ENCODE measurements at places on chromosomes 7 and 10.
A peak's percentile ranks its signal among the peaks of the same experiment; 100 is the strongest.

- peak; percentile 4 for DNase-seq
Observed at GRCh38 chr7:138008588-138009349, 6.9 kb upstream of the CREB3L2 start.

- no peak for DNase-seq
Observed at GRCh38 chr7:122550545-122550944, 148.4 kb downstream of the RNF133 start.

DNA sequence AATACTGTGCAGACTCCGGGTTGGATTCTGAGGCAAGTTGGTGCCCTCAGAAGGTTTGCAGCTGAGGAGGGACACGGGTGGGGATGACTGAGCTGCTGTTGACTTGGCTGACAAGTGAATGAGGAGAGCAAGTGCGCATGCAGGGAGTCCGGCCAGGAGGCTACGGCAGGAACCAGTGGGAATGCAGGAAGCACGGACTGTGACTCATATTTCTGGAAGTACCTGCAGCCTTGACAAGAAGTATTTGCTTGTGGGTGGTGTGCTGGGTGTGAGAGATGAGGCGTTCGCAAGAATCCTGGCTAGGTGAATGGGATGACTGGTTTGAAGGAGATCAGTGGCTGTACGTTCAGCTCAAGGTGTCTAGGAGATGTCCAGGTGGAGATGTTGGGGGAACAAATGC is 30.8 kb upstream of the FXYD4 start:
- no peak for DNase-seq

DNA sequence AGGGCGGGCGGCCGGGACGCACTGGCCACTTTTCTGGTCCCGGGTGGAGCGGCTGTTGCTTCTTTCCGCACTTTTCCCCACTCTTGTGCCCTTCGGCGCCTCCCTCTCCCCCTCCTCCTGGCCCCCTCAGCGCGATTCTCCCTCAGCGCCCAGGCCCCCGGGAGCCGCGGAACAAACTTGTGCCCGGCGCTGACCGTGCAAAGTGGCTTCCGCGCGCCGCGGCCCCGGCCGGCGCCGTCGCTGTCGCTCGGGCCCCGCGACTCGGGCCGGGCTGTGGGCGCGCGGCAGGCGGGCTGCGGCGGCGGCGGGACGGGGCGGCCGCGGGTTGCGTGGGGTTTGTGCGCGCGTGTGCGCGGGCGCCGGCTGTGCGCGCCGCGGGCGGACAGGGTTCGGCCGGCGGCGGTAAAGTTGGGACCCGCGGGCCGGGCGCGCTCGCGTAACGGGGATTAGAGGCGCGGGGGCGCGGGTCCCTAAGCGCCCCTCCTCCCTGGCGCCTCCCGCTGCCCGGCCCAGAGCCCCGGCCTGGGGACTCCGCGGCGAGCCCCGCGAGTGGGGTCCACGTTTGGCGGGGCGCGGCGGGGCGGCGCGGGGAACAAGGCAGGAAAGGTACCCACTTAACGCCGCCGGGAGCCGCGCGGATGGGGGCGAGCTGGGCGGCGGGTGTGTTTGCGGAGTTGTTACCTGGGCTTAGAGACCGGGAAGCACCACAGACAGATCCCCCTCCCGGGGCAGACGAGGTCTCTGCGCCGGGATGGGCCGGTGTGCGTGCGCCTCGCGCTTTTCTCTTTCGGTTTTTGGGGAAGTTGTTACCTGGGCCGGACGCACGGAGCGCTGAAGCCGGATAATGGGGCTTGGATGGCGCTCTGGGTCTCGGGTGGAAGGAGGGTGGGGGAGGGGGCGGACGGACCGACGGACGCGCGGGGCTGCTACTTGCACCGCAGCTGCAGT is 860 bp downstream of the ZEB1 start:
- DNase-seq = peak; percentile 35

DNA sequence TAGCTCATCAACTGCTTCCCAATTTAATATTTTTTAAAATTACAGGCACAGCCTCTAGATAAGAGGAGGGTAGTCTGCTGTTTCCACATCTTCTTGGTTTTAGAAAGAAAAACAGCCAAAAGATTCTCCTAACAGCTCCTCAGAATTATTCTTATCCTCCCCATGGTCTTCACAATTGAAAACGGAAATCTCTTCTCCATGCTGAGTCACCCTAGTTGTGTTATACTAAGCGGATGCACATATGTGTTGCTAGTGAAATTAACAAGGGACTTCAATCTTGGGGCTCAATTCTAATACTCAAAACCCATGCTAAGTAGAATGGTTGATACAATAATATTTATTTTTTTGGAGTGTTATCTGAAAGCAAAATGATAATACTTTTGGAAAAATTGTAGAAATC is 71.9 kb upstream of the NPY start:
- no peak for DNase-seq

DNA sequence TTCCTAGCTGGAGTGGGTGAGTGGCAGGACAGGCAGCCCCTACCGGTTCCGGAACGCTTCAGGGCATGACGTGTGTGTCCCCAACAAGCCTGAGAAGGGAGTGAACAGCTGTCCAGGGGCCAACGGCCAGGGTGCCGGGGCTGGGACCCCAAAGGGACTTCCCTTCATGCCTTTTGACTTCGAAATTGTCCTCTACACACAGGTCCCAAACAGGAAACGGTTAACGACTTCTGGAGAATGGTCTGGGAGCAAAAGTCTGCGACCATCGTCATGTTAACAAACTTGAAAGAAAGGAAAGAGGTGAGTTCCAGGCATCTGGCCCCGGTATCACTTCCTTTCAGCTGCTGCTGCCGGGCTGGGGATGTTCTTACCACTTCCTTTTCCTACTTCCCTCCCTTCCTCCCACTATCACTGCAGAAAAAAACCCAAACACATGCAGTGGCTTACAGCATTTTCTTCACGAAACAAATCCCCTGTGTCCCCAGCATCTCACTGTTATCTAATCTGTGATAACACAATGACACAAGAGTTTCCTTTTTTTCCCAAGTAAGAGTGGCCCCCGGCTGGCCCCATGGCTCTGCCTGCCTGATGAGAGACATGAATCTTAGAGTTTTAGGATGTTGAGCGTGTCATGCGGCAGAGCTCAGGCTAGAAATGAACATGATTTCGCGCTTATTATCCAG is 63.2 kb downstream of the MKI67 start:
- DNase-seq = peak; percentile 18

DNA sequence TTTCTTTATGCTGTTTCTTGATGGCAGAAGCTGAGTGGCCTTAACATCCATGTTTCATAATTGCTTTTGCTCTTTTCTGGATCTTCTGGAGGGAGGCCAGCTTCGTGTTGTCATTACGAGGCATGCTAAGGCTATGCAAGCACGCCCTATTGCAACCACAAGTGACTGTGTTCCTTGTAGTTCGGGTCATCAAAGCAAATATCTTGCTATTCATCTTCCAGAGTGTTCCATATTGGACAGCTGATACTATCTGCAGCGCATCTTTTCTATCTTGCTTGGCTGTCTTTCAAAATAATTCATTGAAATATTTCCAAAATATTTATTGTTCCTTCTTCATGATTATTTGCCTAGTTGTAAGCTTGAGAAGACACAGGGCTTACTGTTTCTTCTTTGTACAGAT is 5.0 kb downstream of the EPHB6 start:
- DNase-seq = no peak

GRCh38 chr10:104255311-104255981 is 754 bp downstream of the GSTO1 start:
- DNase-seq = peak; percentile 25

DNA sequence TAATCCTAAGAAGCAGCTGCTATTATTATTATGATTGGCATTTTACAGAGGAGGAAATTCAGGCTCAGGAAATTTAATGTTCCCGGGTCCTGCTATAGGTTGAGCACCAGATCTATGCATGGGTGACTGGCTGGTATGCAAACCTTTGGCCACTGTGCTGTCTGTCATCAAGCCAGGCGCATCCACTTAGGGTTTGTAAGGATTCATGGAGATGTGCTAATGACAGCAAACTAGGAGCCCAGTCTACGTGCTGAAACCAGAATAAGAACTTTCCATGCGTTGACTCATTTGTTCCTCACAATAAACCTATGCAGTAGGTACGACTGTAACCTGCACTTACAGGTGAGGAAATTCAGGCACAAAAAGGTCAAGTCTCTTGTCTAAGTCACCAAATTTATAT is 64.5 kb upstream of the ZMIZ1 start:
- DNase-seq = no peak

GRCh38 chr7:148939128-148939755 is 55.2 kb upstream of the EZH2 start:
- DNase-seq = no peak

GRCh38 chr10:129704786-129705525 is 237.9 kb downstream of the MGMT start:
- DNase-seq = no peak

DNA sequence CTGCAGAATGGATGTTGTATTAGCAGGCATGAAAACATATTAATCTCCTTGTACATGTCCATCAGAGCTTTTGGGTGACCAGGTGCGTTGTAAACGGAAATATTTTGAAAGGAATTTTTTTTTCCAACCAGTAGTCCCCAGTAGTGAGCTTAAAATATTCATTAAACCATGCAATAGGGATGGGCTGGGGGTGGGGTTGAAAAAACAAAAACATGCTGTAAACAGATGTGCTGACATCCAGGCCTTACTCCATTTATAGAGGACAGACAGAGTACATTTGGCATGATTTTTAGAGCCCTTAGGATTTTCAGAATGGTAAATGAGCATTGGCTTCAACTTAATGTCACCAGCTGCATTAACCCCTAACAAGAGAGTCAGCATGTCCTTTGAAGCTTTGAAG is 50.2 kb downstream of the PTPN12 start:
- DNase-seq = no peak

DNA sequence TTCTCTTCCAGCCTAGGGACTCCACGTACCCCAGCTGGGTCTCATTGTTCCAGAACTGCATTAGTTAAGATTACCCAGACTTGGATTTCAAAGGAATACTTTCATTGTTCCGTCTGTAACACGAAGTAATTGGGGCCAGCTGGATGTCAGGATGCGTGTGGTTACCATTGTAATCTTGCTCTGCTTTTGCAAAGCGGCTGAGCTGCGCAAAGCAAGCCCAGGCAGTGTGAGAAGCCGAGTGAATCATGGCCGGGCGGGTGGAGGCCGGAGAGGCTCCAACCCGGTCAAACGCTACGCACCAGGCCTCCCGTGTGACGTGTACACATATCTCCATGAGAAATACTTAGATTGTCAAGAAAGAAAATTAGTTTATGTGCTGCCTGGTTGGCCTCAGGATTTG is 21.0 kb downstream of the LRRC17 start:
- DNase-seq = no peak

- DNase-seq = no peak
Observed at GRCh38 chr10:71549766-71550533, 153.2 kb downstream of the CDH23 start.

- DNase-seq = no peak
Observed at GRCh38 chr7:137820677-137821420, 25.9 kb downstream of the DGKI start.

DNA sequence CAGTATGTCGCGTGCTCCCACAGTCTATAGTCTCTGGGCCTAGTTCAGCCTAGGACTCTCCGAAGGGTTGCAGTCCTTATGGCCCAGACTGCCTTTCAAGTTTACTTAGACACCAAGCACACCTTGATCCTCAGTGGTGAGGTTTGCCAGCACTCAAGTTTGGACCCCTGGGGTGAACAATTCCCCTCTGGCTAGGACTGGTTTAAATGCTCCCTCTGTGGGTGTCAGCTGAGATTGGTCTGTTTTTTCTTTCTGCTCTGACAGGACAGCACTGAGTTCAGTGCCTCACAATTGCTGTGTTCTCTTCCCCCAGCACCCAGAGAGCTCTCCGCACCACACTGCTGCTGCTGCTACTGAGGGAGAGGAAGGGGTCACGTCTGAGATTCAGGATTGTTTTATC is 31.9 kb upstream of the AGR3 start:
- DNase-seq = no peak

DNA sequence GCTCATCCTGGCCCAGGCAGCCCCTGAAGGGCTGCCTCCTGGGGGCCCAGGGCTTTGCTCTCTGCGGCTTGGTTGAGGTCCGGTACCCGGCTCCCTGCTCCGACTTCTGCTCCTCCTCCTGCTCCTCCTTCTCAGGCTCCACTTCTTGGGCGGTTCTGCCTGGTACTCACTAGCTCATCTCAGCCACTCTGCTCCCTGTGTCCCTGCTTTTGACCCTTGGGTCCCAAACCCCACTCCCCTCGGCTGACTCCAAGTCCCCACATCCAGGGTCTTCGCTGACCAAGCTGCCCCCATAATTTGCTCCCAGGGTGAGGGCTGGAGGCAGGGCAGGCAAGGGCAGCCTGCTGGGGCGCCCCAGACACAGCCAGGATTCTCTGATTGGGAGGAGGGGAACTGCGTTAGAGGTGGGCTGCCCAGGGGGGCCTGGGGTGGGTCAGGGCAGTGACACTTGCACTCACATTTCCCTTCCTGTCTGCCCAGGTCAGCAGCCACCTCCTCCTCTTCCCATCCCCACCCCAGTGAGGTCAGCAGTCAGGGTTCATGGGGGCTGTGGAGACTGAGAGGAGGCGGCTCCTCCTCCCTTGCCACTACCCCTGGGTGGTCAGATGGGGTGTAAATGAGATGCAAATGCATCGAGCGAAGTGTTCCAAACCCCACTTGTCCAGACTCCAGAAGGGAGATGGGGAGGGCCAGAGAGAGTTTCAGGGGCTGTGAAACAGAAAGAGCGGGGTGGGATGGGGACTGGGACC is 2.2 kb downstream of the SMARCD3 start:
- DNase-seq = no peak

GRCh38 chr7:132697003-132697402 is 120.7 kb upstream of the PLXNA4 start:
- DNase-seq = no peak

DNA sequence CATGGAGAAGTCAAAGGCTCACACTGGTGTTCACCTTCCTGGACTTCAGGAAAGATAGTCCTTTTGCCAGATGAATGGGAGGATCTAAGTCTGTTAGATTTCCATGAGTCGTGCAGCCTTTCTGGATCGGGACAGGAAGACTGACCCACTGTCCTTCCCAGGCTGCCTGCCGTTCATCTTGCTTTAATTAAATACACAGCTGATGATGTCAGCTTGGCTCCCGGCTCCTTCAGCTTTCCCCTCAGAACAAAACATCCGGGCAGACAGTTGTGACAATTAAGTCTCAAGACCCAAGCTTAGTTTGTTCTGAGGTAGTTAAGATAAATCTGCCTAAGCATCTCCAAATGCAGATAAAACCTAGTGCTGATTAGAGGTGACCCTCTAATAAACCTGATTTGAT is 58.6 kb downstream of the AUTS2 start:
- DNase-seq = no peak

GRCh38 chr10:11262494-11263345 is 245.0 kb downstream of the CELF2 start:
- no peak for DNase-seq

DNA sequence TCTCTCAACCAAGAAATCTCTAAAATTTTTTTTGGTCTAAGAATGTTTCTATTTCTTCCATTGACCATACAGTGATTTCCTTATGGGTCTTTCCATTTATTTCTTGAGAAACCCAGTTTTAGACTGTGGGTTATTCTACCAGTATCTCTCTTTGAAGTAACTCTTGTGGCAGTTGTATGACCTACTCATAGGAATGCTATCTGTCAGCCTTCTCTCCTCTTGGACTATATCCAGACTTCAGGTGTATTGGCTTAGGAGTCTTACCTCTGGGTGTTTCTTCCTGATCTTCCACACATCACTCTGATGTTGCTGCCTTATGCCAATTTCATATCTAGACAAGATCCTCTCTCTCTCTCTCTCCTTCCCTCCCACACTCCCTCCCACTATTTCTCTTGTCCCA is 178.1 kb downstream of the BMPER start:
- no peak for DNase-seq

- no peak for DNase-seq
Observed at GRCh38 chr7:33459340-33459751, 330.0 kb downstream of the BBS9 start.

Data from stimulated activated naive CD4-positive, alpha-beta T cell (primary cell).